ENCODE measurements at places on chromosomes 1 and 21.
A peak's percentile ranks its signal among the peaks of the same experiment; 100 is the strongest.

- H3K27me3 ChIP-seq: no peaks in the 10 kb centered on the region
- no peaks in the 10 kb centered on the region for H3K4me1 ChIP-seq
- DNase-seq: no peak
- no peaks in the 10 kb centered on the region for H3K36me3 ChIP-seq
- H3K27ac ChIP-seq: no peak overlapping the region
Measured at GRCh38 chr1:153195216-153195615, 8.0 kb upstream of the LELP1 start.

GRCh38 chr1:234173968-234174367, 199.3 kb upstream of the COA6 start:
- H3K4me1 ChIP-seq: no peaks in the 10 kb centered on the region
- H3K27me3 ChIP-seq: no peaks in the 10 kb centered on the region
- no peak overlapping the region for H3K27ac ChIP-seq
- no peak overlapping the region for H3K4me3 ChIP-seq
- no peaks in the 10 kb centered on the region for H3K36me3 ChIP-seq

- no peaks in the 10 kb centered on the region for H3K4me1 ChIP-seq
- H3K27me3 ChIP-seq: no peaks in the 10 kb centered on the region
- DNase-seq: no peak
- H3K27ac ChIP-seq: no peak overlapping the region
- H3K4me3 ChIP-seq: no peak overlapping the region
- no peaks in the 10 kb centered on the region for H3K36me3 ChIP-seq
Measured at GRCh38 chr1:30829889-30830288, 72.3 kb upstream of the LAPTM5 start.

- H3K27me3 ChIP-seq: no peaks in the 10 kb centered on the region
- no peak overlapping the region for H3K27ac ChIP-seq
- no peaks in the 10 kb centered on the region for H3K4me1 ChIP-seq
- H3K36me3 ChIP-seq: no peaks in the 10 kb centered on the region
- no peak for DNase-seq
Measured at GRCh38 chr1:175394739-175395138, 202.2 kb upstream of the KIAA0040 start.

DNA sequence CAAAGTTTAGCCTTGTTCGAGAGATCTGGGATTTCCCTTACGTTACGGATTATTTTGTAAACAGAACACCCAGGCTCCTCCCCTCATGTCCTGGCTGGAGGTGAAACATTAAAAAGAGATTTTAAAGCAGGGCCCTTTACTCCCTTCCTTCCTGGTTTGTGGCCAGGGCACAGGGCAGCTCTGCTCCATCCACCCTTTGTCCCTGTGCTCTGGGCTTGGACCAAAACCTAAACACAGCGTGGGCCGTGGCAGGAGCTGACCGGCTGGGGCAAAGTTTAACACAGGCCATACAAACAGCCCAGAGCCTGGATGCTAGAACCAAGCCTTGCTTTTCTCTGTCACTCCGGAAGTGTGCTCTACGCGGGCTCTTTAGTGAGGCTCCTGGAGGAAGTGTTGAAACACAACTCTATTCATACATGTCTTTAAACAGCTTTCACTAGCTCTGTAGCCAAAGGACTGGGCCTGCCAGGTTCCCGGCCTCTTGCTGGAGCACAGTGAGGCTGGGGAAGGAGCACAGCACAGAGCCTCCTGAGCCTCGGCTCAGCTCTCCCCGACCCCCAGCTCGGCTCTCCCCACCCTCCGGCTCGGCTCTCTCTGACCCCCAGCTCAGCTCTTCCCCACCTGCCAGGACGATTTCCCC, 84.7 kb downstream of the PDE9A start:
- H3K4me3 ChIP-seq: no peak overlapping the region
- no peaks in the 10 kb centered on the region for H3K27me3 ChIP-seq
- H3K36me3 ChIP-seq: peaks cover 11% of the 10 kb centered on the region
- H3K4me1 ChIP-seq: no peaks in the 10 kb centered on the region
- no peak overlapping the region for H3K27ac ChIP-seq
- DNase-seq: no peak

GRCh38 chr21:37532868-37533780, 166.6 kb downstream of the DYRK1A start:
- H3K27me3 ChIP-seq: no peaks in the 10 kb centered on the region
- no peaks in the 10 kb centered on the region for H3K36me3 ChIP-seq
- peaks cover 2% of the 10 kb centered on the region for H3K4me1 ChIP-seq
- no peak overlapping the region for H3K27ac ChIP-seq
- no peak for DNase-seq

GRCh38 chr1:6601049-6601922, 1.4 kb downstream of the KLHL21 start:
- H3K36me3 ChIP-seq: peaks cover 18% of the 10 kb centered on the region
- no peaks in the 10 kb centered on the region for H3K27me3 ChIP-seq
- peak overlapping the region; percentile 75 for H3K4me3 ChIP-seq
- H3K4me1 ChIP-seq: no peaks in the 10 kb centered on the region

Data from iPS DF 6.9 (cell line).